Activated CD4-positive, alpha-beta T cell treated with anti-CD3 and anti-CD28 coated beads for 4 hours (primary cell): ENCODE measurements at places on chromosomes 13 and 19.

- DNase-seq, result no peak
These were observed 818.4 kb downstream of the DIAPH3 start for GRCh38 chr13:59345311-59345710.

DNA sequence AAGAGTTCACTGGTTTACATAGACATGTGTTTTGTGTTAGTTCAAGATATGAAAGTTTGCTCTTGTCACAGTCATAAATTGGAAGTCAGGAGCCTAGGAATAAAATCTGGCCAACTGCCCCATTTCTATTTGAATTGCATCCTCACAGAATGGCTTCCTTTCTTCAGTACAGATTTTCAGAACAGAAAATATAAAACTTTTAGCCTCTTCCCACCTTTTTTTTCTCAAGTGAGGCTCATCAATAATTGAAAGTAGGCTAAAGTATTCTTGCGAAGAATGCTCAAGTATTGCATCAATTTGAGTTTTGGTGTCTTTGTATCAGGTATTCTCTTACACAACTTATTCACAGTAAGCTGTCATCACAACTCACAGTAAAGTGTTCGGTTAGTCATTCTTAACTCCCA lies 802.7 kb downstream of the PCDH9 start:
- no peak for DNase-seq

- DNase-seq, result no peak
These were observed 105.7 kb upstream of the SOX1 start for GRCh38 chr13:111961236-111961635.

DNA sequence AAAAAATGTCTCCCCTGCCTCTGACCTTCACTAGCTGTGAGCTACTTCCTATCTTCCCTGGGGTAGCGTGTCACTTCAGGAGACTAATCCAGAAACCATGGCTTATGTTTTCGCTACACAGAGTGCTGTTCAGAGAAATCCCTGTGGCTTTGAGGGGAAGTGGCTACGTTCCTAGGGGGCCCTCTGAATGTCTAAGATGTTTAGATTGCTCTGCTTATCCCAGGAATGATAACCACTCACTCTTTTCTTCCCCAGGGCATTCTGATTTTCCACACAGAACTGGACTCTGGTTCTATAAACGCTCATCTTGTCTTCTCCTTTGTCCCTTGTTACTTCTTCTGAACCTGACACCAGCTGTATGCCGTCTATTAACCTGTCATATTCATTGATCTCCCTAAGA lies 572.5 kb downstream of the OLFM4 start:
- no peak for DNase-seq

DNA sequence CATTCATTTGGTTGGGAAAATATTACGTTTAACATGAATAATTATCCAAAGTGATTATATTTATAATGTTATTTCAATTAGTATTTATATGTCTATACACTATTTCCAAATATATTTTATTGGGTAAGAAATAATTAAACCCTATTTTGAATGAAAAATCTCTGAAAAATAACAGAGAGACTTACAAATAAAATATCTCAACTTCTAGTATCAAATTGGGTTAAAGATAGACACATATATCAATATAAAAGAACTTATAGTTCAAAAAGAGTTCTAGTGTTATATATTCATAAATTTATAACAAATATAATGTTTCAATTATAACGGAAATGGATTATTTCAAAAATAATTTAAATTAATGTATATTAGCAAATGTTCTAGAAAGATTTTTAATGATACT lies 482.6 kb upstream of the PCDH20 start:
- DNase-seq, result no peak

- DNase-seq, result peak; percentile 53
These were observed 37.7 kb downstream of the GSX1 start for GRCh38 chr13:27830010-27830409.

GRCh38 chr13:90197722-90198121 lies 1149.8 kb upstream of the MIR17HG start:
- no peak for DNase-seq

GRCh38 chr19:54850930-54851329 lies 687 bp downstream of the KIR3DL2 start:
- no peak for DNase-seq

GRCh38 chr13:96946709-96947311 lies 47.5 kb downstream of the OXGR1 start:
- no peak for DNase-seq

GRCh38 chr19:49677231-49677900 lies at the start of gene PRMT1:
PRMT1 (plus strand) TSS chr19:49677271; CDS start chr19:49677281, 10 bp downstream.
- DNase-seq, result peak; percentile 45

GRCh38 chr13:108176685-108177274 lies 38.6 kb downstream of the LIG4 start:
- peak; percentile 64 for DNase-seq

- DNase-seq, result no peak
These were observed 8.6 kb downstream of the GAS6 start for GRCh38 chr13:113855012-113855921.

GRCh38 chr13:98143157-98143553 lies 261 bp downstream of the FARP1 start:
- DNase-seq, result no peak

GRCh38 chr19:55259540-55260210 lies 858 bp upstream of the PPP6R1 start:
- no peak for DNase-seq

DNA sequence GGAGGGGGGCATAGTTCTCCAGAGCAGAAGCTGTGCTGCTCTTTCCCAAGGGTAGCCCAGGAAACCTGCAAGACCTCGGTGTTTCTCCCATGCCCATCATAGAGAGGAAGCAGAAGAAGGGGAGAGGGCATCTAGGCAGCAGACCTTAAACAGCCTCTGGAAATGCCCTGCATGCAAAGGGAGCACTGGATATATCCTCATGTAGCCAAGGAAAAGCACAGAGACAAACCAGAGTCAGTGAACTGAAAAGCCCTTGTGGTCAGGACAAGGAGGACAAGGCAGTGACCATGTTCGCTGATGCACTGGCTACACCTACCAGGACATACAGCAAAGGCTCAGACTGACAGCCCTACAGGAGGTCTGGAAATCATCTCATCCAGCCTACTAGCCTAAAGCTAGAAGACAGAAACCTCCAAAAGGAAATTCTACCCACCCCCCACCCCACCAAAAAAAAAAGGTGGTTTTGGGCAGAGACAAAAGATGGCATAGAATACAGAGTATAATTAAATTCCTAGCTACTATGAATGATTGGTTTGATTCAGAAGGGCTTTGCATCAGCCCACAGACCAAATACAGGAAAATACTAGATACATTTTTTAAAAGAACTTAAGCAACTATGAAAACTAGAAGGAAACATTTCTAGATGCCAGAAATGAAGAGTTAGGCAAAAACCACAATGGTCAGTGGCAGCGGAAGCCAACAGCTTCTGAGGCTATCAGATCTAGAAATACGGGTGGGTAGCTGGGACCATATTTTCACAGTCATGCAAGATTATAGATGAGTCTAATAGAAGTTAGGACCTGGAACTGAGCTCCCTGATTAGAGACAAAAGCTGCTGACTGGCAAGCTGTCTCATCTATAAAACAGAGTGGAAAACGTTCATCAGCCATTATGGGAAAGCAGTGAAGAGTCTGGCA lies 4.4 kb upstream of the TBC1D4 start:
- no peak for DNase-seq

GRCh38 chr19:44824761-44825160 lies 15.9 kb downstream of the BCAM start:
- no peak for DNase-seq

DNA sequence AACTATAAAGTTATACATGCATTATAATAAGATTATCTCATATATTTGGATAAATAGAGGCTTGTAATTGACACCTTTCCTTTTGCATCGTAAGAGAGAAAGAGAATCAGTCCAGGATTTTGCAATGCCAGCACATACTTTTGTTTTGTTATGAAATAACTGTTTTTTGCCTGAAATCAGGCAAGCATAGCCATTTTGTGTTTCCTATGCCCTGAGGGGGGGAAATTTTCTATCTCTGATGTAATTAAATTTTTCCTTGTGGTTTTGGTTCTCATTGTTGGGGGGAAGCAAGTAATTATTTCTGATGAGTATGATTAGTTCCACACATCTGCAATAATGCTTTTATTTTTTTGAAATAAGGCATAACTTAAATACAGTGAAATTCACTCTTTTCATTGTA lies 229.4 kb downstream of the NDFIP2 start:
- no peak for DNase-seq

DNA sequence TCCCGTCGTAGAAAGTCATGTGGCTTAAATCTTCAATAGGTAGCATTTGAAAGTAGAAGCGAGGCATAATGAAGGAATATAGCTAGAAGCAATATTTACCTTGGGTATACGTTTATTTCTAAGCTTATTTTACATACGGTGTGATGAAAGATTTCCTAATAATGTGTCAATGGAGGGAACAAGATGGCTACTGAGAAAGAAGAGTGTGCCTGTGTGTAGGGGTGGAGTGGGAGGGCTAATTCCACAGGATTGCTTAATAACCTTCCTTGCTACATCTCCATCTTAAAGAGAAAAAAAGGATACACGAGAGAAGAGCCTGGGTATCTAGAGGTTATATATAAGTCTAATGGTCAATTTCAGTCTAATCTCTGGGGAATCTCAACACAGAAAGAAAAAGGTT lies 2.0 kb downstream of the SPART start:
- DNase-seq, result no peak

DNA sequence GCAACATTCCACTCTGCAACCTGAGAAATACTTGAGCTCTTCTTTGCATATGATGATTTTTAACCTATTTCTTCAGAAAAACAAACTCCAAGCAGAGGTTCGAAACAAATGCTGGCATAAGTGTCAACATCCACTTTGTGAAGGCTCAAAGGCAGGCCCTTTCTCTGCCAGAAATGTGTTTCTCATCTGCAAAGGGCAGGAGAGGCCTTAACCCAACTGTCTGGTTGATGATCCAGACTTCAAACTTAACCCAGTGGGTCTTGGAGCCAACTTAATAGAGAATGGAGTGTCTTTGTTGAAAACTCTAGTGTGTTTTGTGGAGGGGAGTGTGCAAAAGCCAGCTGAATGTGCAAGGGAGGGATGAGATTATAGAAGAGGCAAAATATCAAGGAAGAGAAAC lies 28.3 kb upstream of the ZNF507 start:
- DNase-seq, result no peak
